Fibroblast of the conjunctiva (primary cell): ENCODE measurements at places on chromosomes 12 and 14.
A peak's percentile ranks its signal among the peaks of the same experiment; 100 is the strongest.

DNA sequence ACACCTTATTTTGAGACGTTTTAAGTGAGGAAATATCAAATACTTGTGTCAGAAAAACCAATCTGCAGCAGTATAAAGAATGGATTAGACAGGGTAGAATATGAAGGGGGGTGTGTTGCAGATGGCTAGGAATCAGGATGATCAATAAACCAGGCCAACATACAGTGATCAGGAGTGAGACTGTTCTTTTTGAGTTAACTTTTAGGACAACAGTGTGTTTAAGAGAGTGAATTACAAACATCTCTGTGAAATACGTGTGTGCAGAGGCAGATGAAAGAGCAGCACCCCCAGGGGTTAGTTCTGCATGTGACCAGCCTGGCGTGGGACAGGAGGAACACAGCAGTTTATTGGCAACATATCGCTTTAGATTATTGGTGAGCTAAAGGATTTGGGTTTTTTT is 10.6 kb upstream of the NRDE2 start:
- no peak for DNase-seq

DNA sequence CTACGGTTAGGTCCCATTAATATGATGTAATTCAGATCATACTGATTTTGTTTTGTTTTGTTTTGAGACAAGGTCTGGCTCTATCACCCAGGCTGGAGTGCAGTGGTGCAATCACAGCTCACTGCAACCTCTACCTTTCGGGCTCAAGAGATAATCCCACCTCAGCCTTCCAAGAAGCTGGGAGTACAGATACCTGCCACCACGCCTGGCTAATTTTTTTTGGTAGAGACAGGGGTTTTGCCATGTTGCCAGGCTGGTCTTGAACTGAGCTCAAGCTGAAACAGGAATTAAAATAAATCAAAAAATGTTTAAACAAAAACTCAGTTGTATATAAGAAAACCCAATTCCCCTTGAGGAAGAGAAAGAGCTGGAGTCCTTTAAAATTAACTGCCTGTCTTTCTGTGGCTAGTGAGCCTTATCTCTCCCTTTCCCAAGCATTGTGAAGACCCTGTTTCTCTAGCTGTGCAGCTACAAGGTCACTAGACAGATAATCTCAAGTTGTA is 17.7 kb upstream of the ANAPC7 start:
- DNase-seq: no peak

DNA sequence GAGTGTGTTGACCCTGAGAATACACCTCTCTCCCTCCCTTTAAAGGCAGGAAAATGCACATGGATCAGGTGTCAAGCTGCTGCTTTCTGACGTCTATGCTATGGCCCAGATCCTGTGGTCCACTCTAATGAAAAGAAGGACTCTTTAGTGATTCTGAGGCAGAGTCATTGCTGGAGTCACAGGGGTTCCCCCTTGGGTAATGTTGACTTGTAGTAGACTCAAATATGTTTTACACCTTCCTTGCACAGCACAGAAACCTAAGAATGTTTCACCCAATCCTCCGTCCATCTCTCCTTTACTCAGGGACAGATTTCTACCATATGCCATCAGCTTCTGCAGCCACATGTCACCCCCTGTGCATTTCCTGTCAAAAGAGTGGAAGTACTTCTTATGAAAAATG is 525.4 kb downstream of the TMEM121 start:
- no peak for DNase-seq

DNA sequence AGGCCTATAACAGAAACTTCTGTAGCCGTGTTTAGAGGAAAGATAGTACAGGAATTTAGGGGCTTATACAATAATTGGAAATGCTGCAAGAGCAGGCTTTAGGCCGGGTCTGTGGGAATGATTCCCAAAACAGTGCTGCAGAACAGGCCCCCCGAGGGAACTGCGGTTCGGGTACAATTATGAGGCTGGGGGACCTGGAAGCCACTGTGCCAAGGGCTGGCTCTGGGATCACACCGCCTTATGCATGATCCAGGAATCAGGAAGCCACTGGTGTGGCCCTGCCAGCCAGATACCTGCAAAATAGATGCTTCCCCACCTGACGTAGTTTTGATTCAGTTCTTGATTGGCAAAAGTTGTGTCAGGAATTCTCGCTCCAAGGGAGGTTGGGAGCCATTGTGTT is 55.4 kb downstream of the CACNA1C start:
- DNase-seq: no peak

- no peak for DNase-seq
Observed at GRCh38 chr14:104175041-104175440, 36.7 kb downstream of the KIF26A start.

GRCh38 chr14:39755269-39755878 is 323.1 kb upstream of the FBXO33 start:
- DNase-seq: no peak

GRCh38 chr12:116613256-116613655 is 54.1 kb downstream of the MAP1LC3B2 start:
- DNase-seq: no peak

DNA sequence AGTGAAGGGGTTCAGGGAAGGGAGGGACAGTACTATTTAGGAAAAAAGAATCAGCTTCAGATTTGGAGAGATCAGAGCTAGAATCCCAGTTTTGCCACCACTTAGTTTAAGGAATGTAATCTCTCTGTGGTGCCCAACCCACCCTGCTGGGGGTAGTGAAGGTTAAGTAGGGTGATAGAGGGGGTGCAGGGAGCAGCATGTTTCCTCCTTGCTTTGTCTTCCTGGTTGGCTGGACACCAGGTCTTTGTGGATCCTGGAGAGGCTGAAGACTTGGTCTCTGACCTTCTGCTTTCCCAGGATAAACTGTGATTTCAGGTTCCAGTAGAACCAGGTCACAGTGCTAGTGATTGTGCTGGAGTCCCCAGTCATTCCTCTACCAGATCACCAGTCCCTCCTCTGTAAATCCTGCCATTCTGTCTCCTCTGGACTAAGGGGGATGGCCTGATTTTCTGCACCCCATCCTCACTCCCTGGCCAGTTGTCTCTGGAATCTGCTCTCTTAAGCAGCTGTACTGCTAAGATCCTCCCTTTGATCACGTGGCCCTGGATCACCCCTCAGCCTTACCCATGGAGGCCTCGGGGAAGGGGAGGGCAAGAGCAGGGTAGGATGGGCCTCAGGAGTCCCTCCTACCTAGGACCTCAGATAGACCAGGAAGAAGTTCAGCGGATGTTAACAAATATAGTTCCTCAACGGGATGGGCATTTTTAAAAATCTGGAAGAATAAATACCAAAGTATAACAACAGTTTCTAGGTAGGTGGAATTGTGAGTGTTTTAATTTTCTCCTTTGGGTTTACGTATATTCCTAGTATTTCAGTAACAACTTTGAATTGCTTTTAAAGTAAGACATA is 3.1 kb downstream of the MAP3K12 start:
- peak; percentile 74 for DNase-seq

- no peak for DNase-seq
Observed at GRCh38 chr14:29668201-29668600, 259.4 kb downstream of the PRKD1 start.

DNA sequence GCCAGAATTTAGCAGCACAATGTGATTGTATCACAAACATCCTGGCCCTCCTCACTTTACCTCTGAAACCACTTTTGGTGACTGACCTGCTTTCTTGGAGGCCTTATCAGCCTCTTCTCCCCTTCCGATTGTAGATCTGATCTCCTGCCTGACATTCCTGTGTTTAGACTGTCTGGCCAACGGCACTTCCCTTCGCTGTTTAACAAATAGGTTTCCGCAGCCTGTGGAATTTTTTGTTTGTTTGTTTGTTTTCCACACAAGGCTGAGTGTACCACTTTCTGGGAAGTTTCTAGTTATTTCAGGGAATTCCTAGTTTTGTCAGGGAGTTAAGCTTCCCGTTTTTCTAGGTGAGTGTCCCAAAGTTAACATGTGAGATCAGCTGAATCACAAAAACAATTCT is 65.9 kb upstream of the CDKN3 start:
- DNase-seq: no peak

DNA sequence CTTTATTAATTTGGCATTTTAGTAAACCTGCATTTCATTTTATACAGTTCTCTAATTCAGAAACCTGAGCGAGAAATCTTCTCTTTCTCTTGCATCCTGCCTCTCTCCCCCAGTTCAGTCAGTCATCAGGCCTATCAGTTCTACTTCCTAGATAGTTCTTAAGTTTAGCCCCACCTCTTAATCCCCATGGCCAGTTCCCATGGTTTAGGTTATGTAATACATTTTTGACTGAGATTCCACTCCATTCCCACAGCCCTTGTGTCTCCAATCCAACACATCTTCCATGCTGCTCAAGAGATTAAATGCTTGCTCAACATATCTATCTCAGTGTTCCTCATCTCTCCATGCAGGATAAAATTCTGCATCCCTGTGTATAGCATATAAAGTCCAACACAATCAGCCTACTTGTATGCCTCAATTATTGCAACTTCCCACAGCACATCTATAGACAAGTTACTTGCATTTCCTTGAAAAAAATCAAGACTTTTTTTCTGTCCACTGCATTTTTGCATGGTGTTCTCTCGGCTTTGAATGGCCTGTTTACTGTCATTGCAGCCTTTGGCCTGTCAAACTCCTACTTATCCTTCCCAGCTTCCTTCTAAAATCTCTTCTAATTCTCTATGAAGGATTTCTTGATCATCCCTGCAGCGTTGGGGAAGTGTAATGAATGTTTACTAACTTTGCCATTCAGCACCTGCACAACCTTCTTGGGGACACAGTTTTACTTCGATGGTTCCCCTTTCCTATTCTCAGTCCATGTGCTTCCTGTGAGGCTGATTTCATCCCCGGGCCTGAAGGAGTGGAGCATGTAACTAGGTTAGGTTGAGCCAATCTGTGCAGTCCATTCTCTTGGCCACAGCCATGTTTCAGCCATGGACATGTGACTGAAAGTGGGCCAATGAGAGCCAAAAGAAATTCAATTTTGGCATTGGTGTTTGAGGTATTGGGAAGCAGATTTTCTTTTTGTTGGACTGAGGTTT is 80.8 kb downstream of the DACT1 start:
- DNase-seq: no peak

- no peak for DNase-seq
Observed at GRCh38 chr12:116803013-116803736, 65.1 kb downstream of the RNFT2 start.

GRCh38 chr12:75591628-75592027 is 80.2 kb upstream of the KRR1 start:
- DNase-seq: no peak

- no peak for DNase-seq
Observed at GRCh38 chr14:51328064-51328771, 88.2 kb downstream of the TMX1 start.

- no peak for DNase-seq
Observed at GRCh38 chr12:3795066-3795465, 42.2 kb upstream of the CRACR2A start.

DNA sequence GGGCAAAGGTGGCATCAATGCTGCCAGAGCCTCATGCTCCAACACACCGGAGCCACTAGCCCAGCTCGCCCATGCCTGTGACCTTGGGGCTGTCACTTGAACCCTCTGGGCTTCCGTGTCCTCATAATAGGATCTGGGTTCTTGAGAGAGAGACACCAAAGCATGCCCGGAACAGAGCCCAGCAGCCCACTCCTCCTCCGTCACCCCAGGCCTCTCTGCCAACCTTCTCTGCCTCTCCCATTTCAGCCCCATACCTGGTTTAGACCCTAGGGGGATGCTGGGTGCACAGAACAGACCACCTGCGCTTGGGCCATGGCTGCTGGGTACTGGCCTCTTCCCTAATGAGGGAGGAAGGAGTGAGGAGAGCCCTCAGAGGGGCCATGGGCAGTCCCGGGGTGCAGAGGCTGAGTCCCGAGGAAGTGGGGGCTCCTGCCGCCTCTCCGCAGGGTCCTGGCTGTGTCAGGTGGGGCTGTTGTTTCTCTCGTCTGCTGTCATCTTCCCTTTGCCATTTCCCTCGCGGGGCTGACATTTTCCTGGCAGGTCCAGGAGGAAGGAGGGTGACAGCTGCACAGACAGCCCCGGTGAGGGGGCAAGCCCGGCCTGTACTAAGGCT is 172.4 kb upstream of the RTL1 start:
- DNase-seq: no peak

- DNase-seq: no peak
Observed at GRCh38 chr12:130933269-130933995, 20.3 kb upstream of the ADGRD1 start.

- DNase-seq: no peak
Observed at GRCh38 chr14:47327336-47327735, 348.1 kb downstream of the MDGA2 start.

DNA sequence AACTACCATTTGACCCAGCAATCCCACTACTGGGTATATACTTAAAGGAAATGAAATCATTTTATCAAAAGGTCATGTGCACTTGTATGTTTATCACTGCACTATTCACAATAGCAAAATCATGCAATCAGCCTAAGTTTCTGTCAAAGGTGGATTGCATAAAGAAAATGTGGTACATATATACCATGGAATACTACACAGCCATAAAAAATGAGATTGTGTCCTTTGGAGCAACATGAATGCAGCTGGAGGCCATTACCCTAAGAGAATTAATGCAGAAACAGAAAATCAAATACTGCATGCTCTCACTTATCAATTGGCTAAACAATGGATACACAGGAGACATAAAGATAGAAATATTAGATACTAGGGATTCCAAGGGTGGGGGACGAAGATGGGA is 27.4 kb downstream of the MED6 start:
- DNase-seq: no peak
